ENCODE measurements at places on chromosomes 11 and 22. TPM values are rescaled to one million over a fixed set of nuclear protein-coding genes. Genes with fewer than 3 reads are reported as not detected.

DNA sequence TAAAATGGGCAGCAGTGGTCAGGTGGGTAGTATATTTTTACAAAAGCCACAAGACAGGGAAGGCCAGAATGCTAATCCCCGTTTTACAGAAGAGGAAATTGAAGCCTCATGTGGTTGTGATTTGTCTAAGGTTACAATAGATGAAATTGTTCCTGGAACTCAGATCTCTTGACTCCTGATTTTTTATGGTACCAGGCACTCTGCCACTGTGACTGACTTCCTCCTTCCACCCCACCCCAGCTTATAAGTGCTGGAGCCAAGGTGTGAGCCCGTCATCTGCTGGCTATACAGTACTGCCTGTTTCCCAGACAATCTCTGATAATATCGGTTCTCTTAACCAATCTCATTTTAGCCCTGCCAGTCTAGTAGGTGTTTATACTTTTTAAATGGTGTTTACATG, 1.9 kb downstream of the SLC5A1 start:
- no peak for DNase-seq

- DNase-seq: no peak
Measured at GRCh38 chr22:38612217-38613006, 42.4 kb upstream of the DMC1 start.

- no peak for DNase-seq
Measured at GRCh38 chr11:96704847-96705246, 315.0 kb downstream of the JRKL start.

DNA sequence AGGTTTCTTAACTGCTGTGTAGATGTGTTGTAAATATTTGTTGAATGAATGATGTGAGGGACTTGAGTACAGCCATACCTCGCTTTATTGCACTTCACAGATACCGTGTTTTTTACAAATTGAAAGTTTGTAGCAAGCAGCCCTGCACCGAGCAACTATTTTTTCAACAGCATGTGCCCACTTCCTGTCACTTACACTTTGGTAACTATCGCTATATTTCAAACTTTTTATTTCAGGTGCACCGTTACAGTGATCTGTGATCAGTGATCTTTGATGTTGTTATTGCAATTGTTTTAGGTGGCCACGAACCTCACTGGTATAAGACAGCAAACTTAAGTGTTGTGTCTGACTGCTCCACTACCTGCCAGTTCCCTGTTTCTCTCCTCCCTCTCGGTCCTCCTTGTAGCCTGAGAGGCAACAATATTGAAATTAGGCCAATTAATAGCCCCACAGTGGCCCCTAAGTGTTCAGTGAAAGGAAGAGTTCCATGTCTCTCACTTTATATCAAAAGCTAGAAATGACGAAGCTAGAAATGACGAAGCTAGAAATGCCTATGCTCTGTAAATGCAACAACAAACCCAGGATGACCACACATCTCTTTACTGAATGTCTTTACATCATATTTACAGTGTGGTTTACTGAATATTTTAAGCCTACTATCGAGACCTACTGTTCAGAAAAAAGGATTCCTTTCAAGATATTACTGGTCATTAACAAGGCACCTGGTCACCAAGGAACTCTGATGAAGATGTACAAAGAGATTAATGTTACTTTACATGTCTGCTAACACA, 1.0 kb downstream of the SFI1 start:
- no peak for DNase-seq

DNA sequence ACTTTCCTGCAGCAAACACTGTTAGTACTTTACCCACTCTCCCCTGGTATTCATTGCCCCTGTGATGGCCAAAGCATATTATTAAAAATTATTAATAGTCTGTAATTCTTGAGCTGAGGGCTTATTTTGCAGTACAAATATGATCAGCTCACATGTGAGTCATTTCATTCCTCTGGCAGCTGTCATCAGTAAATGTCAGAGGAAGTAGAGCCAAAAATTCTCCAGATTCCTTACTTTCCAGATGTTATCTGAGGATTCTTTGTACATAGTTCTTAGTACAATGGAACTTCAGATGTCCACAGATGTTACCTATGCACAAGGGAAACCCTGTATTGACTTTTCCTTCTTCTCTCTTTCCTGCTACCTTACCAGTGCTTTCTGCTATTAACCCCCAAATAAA, 12.5 kb downstream of the OR5B3 start:
- peak; percentile 61 for DNase-seq

DNA sequence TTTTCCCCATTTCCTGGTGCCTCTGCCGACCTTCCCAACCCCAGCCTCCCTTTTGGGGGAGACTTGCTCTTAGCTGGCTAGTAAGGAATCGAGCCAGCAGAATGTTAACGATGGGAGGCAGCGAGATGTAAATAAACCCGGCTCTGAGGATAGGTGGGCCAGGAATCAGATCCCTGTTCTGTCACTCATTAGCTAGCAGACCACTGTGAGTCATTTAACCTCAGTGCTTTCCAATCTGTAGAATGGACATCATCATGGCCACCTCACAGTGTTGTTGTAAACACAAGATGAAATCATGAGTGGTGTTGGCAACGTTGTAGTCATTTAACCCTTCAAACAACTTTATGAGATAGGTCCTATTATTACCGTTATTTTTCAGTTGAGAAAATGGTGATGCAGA, 208.6 kb downstream of the KIRREL3 start:
- DNase-seq: no peak

GRCh38 chr11:126899961-126900748, 100.4 kb downstream of the KIRREL3 start:
- DNase-seq: no peak

- DNase-seq: no peak
Measured at GRCh38 chr11:75800728-75801361, 14.2 kb upstream of the UVRAG start.

GRCh38 chr11:124825876-124826275, 25.7 kb upstream of the MSANTD2 start:
- no peak for DNase-seq

- no peak for DNase-seq
Measured at GRCh38 chr11:128725630-128726319, 31.9 kb downstream of the FLI1 start.

OSBPL5 gene
- 20.8 TPM for polyA plus RNA-seq

SUSD2 gene
- 2.6 TPM for polyA plus RNA-seq

NAALADL1 gene
- 38.7 TPM for polyA plus RNA-seq

SLC22A8 gene
- not detected for polyA plus RNA-seq

LRRC74B gene
- polyA plus RNA-seq: not detected
